ENCODE measurements at places on chromosomes 6 and 20.

DNA sequence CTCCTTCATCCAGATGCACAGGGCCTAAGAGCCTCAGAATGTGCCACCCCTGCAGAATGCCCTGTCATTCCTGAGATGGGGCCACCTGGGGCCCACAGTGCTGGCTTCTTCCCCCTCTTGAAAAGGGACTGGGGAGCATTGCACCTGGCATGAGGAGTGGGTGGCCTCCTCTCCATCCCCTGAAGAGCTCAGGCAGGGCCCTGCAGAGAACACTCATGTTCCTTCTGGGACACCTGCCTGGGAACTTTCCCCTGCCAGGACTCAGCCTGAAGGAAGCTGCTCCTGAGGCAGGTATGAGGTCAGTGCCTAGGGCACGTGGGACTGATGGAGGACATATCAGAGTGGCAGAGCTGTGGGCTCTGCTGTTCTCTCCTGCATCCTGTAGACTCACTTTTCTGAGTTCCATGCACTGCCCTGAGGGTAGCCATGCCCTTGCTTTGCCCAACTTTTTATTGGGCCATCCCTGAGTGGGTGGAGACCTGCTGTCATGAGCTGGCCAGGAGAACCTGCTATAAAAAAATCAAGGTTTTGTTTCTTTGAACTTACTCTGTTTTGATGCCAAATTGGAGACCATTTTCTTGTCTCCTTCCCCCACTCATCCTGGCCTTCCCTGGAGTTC is 19.5 kb downstream of the CCDC167 start:
- DNase-seq: no peak

GRCh38 chr6:155962276-155962675 is 506.6 kb upstream of the NOX3 start:
- peak; percentile 9 for DNase-seq

- no peak for DNase-seq
These were observed 186.2 kb downstream of the ERMARD start for GRCh38 chr6:169937389-169938261.

DNA sequence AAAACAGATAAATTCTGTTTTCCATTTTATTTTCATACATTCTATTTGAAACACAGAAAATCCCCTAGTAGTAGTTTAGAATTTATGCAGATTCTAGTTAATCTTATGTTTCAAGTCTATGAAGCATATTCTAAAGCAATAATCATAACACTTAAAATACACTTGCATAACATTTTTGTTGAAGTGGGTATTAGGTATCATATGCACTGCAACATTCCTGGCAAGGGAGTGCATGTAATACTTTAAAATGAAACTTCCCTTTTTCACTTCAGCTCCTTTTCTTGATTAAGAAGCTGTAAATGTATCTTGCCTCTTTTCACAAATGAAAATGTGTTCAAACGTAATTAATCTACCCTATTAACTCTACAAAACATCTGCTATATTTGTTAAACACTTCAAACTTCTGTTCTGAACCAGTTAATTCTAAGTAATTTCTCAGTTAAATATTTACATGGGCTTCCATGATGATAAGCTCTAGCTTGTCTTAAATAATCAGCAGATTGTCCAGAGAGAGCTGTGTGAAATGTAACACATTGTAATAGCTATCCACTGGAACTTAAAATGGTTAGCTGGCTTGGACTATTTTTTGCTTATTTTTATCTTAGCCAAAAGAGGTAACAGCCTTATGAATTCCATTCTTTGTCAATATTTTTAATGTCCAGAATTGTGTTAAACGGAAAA is 192.8 kb downstream of the COL19A1 start:
- no peak for DNase-seq

GRCh38 chr20:36599912-36600345 is 5.7 kb upstream of the RAB5IF start:
- DNase-seq: no peak

- no peak for DNase-seq
These were observed 48.4 kb downstream of the IYD start for GRCh38 chr6:150417250-150417649.

- DNase-seq: no peak
These were observed 22.9 kb downstream of the CNKSR3 start for GRCh38 chr6:154487367-154488247.

GRCh38 chr6:120935908-120936307 is 398.4 kb downstream of the TBC1D32 start:
- no peak for DNase-seq

- DNase-seq: no peak
These were observed 491.4 kb upstream of the POU3F2 start for GRCh38 chr6:98343004-98343403.

DNA sequence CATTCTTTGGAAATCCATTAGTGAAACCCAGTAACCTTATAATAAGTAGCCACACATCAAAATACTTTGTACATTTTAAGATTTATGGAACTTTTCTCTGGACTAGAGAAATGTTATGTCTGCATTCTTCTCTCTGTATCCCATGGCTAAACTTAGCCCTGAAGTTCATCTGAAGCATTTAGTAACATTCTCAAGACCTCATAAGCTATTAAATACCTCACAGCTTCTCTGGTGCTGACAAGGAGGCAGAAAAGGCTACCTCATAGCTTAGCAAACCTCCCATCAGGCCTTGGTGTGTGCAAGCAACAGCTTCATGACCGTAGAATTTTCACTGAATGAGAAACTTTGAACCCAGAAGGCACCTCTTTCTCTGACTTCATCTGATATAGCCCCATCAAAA is 38.9 kb upstream of the HDGFL1 start:
- DNase-seq: no peak

- no peak for DNase-seq
These were observed 140.4 kb downstream of the IMPG1 start for GRCh38 chr6:75932067-75932466.

Data from HS-5 (cell line).